ENCODE measurements at places on chromosomes 11 and 22.

DNA sequence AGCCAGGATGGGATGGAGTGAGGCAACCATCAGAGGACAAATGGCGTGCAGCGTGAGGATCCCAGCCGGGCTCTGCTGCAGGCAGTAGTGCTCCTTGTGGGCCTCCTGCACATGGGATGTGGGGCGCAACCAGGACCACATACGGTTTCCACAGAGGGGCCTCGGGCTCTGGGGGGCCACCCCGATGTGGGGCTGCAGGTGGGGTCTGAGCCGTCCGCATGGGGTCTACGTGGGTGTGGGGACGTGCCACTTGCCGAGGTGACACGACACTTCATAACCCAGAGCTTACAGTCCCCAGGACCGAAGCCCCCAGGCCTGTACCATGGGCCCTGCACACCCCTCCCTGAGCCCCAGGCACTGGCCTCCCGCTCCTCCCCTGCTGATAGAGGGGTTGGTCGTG lies 10.8 kb downstream of the TTLL8 start:
- DNase-seq: no peak

DNA sequence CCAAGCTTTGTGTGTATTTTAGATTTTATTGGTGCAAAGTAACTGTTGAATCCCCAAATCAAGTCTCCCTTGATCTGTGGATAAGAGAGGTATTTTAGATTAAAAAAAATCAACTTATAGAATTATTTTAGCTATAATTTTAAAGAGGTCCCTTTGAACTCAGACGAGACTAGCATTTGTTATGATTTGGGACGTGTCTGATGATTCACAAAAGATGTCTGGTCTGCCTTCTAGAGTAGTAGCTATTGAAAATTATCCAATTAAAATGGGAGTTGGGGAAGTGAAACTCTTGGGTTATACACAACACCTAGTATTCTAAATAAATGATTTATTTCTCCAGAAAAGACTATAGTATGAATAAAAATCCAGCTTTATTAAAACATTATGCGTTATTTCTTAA lies 227.9 kb upstream of the GRIA4 start:
- no peak for DNase-seq

GRCh38 chr11:2415601-2416380 lies 15.2 kb downstream of the TSSC4 start:
- DNase-seq: no peak

DNA sequence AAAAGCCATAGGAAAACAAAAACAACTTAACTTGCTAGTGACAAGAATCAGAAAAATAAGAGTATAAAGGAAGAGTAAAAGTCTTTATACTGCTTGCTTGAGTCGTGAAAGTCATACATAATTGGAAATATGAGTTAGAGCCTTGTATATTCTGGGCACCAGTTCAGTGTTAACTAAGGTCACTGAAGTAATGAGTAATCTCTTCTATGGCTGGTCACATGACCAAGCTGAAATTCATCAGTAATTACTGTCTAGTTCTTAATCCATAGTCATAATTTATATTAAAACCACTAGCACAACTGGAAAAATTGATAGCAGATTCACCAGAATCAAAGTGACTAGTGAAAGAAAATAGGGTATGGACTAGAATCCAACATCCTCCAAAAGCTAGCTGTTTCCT lies 84.4 kb upstream of the SLC5A12 start:
- DNase-seq: no peak

- no peak for DNase-seq
Measured at GRCh38 chr11:11306855-11307254, 46.2 kb downstream of the CSNK2A3 start.

DNA sequence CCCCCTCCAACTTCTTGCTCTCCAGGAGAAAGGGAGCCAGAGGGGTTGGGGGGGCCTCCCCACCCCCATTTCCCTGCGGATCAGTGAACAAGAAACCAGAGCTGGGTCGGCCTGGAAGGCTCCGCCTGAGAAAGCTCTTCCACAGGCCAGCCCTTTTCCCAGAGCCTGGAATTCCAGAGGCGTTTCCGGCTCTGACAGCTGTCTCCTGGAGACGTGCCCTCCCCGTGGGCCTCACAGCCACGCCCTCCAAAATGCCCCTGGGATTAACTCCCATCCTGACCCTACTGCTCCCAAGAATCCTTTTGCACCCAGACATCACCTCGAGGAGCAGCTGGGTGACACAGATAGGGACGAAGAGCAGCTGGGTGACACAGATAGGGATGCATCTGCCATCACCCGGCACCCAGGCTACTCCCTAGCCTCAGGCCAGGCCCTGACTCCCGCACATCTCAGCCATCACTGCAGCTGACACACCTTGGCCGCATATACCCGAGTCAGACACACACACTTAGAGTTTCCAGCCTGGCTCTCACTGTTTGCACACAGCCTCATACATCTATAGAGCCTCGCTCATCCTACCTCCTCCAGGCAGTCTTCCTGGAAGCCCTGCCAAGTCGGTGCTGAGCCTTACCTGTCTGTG lies 7.6 kb upstream of the CDC42EP1 start:
- DNase-seq: no peak

DNA sequence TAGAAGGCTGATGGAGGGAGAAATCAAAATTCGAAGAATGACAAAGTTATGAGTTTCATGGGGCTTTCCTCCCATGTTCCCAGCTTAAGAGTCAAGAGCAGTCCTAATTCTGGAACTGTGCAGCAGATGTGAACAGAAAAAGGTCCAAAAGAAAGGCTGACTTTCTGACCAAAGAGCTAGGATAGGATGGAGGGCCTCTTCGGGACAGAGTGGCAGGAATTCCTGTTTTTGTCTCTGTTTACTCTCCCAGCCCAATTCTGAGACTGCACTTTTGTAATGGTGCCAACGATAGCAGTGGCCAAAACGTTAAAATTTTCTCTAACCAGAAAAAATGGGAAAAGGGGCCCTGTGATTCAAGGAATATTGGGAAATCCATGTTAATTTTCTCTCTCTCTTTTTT lies 193.6 kb downstream of the EFCAB6 start:
- no peak for DNase-seq

GRCh38 chr22:37439347-37439746 lies 12.1 kb upstream of the ELFN2 start:
- no peak for DNase-seq

DNA sequence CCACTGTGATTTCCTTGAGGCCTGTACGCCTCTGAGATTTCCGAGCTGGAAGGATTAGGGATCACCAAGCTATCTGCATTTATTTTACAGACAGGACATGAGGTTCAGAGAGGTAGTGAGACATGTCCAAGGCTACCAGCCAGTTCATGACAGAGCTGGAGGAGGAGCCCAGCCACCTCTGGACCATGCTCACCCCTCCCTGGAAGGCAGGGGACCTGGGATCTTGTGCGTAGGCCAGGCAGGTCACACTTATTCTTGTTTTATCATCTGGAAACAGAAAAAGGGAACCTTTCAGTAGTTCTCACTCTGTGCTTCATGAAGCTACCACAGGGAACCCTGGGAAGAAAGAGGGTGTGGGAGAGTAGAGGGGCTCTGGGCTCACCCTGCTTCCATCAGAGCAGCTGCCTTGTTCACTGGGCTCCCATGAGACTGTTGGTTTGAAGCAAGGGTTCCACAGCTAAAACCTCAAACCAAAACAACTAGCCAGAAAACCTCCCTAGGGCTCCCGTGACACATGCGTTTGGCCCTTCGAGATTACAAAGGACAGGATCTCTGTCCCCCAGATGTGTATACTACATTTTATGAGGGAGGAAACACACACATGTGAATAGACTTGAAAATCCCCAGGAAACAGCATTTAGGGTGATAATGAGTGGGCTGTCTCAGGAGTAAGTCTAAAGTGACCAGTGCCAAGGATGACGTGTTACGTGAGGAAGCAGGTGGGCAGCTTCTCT lies 106.4 kb downstream of the DSCAML1 start:
- no peak for DNase-seq

GRCh38 chr22:35299673-35300499 lies at the start of gene TOM1:
TSS of gene TOM1 (plus strand) at chr22:35299894. CDS start at chr22:35299929, 35 bp downstream.
- peak; percentile 96 for DNase-seq

Measured in LoVo (cell line).